C1 segment of cervical spinal cord (tissue), 14 donors: ENCODE measurements at places on chromosomes 3 and 15.
A peak's percentile ranks its signal among the peaks of the same experiment; 100 is the strongest.

GRCh38 chr3:154430014-154430413 is at the start of gene GPR149:
GPR149 (minus strand) TSS chr3:154430190; CDS start chr3:154429615, 575 bp downstream.
- no peak for DNase-seq

DNA sequence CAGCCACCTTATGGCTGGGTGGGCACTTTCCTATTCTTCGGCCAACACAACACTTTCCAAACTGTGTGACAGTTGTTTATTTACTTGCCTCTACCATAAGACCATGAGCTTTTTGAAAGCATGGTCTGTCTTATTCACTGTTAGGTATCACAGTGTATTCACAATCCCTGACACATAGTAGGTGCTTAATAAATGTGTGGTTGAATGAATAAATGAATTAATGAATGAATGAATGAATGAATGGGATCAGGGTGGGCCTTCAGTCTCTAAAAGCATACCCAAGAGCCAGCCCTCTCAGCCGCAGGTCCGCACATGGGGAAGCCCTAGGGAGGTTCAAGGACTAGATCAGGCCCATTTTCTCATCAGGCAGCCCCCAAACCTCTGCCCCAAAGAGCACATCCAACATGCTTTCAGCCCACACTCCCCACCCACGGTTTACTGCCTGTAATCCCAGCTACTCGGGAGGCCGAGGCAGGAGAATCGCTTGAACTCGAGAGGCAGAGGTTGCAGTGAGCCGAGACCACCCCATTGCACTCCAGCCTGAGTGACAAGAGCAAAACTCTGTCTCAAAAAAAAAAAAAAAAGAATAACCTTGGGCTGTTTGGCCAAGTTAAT is 95.9 kb downstream of the LIPC start:
- no peak for DNase-seq

DNA sequence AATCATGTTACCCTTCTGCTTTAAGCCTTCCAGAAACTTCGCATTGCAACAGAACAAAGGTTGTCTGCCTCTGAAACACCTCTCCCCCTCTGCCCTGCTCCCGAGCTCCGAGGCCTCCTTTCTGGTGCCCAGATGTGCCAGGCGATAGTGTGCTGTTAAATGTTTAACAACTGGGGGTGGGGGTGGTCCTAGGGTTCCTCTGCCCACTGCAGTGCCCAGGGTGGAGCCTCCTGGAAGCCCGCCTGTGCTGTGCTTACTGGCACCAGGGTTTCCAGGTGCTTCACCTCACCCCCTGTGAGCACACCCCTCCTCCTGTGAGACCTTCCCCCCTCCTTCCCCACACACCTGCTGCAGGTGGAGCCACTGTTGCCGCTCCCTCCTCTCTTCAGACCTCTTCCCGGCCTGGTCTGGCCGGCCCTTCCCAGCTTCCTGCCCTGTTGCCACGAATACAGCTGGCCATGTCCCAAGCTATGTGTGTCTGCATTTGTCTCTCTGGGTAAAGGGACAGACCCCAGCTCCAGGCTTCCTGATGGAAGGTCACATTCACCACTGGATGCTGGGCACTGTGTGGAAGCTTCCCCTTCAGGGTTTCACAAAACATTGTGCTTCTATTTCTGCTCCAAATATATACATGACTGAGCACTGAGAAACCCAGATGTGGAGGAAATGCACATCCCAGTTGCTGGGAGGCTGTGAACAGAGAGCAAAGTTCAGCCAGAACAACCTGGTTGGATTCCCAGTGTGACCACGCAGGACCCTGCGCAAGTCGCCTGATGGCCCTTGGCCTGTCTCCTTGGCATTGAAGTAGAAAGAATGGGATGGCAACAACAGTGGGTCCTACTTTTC is 37.2 kb downstream of the MGLL start:
- DNase-seq: no peak

DNA sequence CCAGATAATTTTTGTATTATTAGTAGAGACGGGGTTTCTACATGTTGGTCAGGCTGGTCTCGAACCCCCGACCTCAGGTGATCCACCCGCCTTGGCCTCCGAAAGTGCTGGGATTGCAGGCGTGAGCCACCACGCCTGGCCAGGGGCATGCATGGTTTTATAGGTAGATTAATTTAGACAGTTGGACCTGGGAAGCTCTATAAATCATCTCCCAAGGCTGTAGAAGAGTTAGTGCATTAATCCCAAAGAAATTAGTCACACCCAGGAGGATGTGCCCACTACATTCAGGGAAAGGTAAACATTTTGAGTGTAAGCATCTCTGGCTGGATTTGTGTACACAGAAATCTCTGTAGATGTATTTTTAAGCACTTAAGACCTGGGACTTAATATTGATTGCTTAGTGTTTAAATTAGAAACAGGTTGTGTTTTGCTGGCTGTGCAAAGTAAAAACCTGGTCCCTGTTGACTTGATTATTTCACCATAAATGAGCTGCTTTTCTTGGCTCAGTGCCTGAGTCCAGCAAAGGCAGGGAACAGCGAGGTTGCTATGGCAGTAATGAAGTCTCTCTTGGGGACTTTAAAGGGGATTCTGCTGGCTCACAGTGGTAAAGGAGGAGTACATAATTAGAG is 19.2 kb downstream of the EXOSC7 start:
- DNase-seq: no peak

- no peak for DNase-seq
These were observed 8.1 kb upstream of the CSPG5 start for GRCh38 chr3:47586746-47587145.

DNA sequence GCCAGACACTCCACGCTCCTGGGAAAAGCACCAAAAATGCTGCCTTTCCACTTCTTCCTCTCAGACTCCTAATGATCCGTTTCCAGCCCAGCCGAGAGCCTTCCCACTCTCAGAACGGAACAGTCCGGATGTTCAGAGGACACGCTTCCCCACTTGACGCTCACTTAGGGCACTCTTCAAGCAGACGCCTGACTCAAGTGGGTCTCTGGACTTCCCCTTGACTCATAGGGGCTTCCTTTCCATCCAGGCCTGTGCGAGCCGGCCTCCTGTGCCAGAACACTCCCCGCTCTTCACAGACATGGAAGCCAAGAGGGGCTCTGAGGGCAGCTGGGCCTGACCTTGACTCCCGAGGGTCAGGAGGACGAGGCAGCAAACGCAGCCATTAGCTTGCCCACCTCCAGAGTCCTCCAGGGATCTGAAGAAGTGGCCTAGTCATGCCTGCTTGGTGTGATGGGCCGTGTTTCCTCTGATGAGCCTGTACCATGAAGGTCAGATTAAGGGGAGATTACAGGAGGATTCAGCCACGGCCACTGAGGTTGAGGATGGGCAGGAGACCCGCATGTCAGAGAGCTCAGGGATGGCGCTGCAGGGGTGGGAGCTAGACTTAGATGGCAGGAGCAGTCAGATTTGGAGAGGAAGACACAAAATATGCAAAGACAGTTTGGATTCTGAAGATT is 114.7 kb upstream of the TLE3 start:
- no peak for DNase-seq

GRCh38 chr3:159922861-159923312 is 65.7 kb upstream of the IL12A start:
- DNase-seq: no peak

DNA sequence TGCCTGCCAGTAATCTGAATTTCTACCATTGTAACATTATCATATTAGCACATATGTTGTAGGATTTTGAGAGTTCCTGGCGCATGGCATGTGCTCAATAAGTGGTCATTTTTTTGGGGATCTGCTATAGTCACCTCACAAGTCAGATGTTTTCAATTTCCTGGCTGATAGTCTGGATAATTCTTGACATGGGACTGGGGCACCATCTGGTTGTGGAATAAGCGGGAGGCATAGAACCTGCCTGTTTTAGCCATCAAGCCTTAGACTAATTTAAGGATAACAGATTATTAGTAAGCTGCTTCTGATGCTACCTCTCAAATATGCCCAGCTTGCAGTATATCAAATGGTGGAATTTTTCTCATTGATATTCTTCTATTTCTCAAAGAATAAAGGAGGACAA is 39.1 kb downstream of the GASK1A start:
- no peak for DNase-seq

DNA sequence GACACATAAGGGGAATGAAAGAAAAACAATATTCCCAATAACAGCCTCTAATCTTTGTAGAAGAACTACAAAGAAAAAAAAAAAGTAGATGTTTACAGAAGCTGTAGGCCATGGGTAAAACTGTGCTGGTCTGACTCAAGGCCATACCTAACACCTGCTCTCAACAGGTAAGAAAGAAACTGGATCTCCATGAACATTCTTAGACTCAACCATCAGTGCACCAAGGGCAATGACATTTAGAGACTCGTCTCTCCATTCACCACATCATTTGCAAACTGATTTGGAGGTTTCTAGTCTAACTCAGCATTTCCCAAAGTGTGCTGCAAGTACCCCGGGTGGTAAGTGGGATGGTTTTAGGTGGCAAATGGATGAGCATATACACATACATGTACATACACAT is 164.2 kb downstream of the FOXP1 start:
- no peak for DNase-seq

GRCh38 chr3:134378384-134378783 is 4.1 kb upstream of the AMOTL2 start:
- no peak for DNase-seq

DNA sequence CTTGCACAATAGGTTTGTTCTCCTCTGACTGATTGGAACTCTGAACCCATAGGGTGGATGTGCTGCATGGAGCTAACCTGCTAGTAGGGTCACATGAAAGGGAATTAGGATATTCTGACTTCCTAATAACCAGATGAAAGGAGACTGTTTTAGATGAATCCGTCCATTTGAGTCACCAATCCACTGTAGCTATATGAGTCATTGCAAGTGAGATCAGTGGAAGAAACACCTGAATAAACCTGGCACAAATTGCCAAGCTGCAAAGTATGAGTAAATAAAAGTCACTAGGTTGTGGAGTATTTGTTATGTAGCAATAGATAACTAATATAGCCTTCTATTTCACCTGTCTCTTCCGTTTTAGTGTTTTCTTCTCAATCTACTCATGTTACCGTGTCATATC is 584.4 kb downstream of the PDCD6IP start:
- DNase-seq: no peak

GRCh38 chr15:86916671-86917360 is 837.1 kb downstream of the AGBL1 start:
- DNase-seq: peak; percentile 81

GRCh38 chr3:55585856-55586255 is 98.8 kb upstream of the WNT5A start:
- DNase-seq: no peak

GRCh38 chr15:71610728-71611552 is 199.4 kb upstream of the NR2E3 start:
- no peak for DNase-seq

- no peak for DNase-seq
These were observed 239.3 kb downstream of the VPS13C start for GRCh38 chr15:61820951-61821350.

GRCh38 chr3:120838441-120839091 is 69.4 kb upstream of the STXBP5L start:
- DNase-seq: no peak

- DNase-seq: no peak
These were observed 58.1 kb downstream of the TMEM39A start for GRCh38 chr3:119405315-119405714.

- no peak for DNase-seq
These were observed 10.4 kb upstream of the ACAP2 start for GRCh38 chr3:195453236-195453635.

DNA sequence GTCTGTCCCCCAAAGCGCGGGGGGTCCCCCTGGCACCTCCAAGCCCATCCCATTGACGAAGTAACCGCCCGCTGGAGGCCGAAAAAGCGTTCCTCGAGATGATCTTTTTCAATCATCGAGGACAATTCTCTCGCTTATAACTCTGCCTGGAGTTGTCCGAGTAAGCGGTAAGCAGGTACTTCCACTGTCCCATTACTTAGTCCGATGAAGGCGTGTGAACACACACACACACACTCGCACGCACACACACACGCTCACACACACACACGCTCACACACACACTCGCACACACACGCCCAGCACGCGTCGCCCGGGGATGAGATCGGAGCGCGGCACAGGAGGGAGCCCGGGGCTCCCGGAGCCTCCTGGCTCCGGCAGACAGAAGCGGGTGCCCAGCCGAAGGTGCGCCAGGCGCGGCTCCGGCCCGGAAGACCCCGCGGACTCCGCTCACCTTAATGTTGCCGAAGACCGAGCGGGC is 430 bp downstream of the SLCO2A1 start:
- DNase-seq: no peak

DNA sequence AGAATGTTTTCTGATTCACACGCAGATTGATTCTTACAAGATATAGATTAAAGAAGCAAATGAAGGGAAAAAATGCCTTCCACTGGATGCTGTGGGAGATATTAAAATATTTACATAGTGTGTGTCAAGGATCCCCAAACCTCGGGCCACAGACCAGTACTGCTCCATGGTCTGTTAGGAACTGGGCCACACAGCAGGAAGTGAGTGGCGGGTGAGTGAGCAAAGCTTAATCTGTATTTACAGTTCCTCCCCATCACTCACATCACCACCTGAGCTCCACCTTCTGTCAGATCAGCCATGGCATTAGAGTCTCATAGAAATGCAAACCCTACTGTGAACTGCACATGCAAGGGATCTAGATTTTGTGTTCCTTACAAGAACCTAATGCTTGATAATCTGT is 552.6 kb upstream of the GOLIM4 start:
- DNase-seq: no peak

DNA sequence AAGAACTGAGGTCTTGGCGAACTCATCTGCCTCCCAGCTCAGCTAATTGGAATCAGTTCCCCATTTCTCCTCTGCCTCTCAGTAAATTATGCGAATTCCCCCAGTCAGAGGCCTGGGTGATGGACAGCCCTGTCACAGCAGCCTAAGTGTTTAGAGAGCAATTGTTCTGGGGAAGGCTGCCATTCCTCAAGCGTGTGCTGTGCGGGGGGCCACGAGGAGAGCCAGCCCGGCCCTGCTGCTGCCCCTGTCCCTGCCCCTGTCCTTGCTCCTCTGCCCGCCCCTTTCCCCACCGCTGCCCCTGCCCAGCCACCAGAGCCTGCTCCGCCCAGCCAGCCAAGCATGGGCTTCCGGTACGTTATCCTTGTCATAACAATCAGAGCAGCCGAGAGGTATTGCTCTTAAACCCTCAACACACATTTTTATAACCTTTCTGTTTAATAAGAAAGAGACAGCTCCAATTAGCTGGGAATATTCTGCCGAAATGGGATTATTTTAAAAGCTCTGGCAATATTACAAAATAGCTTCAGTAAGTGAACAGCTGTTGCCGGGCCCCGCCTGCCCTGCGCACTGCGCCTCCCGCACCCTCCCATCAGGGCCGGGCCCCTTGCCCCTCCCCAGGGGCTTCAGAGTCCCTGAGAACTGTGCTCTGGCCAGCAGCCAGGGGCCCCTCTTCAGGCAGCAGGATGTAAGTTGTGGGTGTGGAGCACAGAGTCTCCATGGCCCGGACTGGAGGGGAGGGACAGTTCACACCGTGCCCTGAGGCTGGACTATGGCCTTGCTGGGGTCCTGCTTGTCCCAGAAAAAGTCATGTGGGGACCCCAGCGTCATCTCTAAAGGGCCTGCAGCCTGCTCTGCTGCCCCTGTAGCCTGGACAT is 12.4 kb upstream of the CACNA2D2 start:
- no peak for DNase-seq

GRCh38 chr3:139129892-139130291 is 85.2 kb upstream of the PRR23C start:
- no peak for DNase-seq
